ENCODE measurements at places on chromosomes 6 and 20. TPM values are rescaled to one million over a fixed set of nuclear protein-coding genes. Genes with fewer than 3 reads are reported as not detected.

Gene MROH8
- total RNA-seq: 0.25 TPM

Gene SLC22A3
- total RNA-seq: not detected

Gene TMEM30A
- total RNA-seq: 237 TPM

Gene BNIP5
- not detected for total RNA-seq

Gene PSMB1
- 325 TPM for total RNA-seq

Gene HLA-DRB1
- 55.4 TPM for total RNA-seq

Gene FAM210B
- total RNA-seq: 27.7 TPM

Gene COL9A3
- 0.32 TPM for total RNA-seq

Gene AVP
- not detected for total RNA-seq

Gene MCCD1
- total RNA-seq: not detected

Gene RAET1E
- total RNA-seq: not detected

Gene MGME1
- 11.2 TPM for total RNA-seq

Gene PTPRK
- 44.7 TPM for total RNA-seq

Gene OR2B6
- total RNA-seq: not detected

Gene KATNA1
- 20.4 TPM for total RNA-seq

Gene OR12D3
- not detected for total RNA-seq

Gene TFAP2A
- not detected for total RNA-seq

Gene C20orf202
- total RNA-seq: not detected

Gene NNAT
- not detected for total RNA-seq

Gene TUBB2B
- total RNA-seq: 3.4 TPM

Gene PPP1R14C
- total RNA-seq: not detected
